ENCODE measurements at places on chromosomes 2 and 18.

GRCh38 chr2:156125018-156125417, 207.5 kb downstream of the NR4A2 start:
- DNase-seq: no peak

- no peak for DNase-seq
These were observed 95.5 kb upstream of the CREB1 start for GRCh38 chr2:207434306-207434705.

DNA sequence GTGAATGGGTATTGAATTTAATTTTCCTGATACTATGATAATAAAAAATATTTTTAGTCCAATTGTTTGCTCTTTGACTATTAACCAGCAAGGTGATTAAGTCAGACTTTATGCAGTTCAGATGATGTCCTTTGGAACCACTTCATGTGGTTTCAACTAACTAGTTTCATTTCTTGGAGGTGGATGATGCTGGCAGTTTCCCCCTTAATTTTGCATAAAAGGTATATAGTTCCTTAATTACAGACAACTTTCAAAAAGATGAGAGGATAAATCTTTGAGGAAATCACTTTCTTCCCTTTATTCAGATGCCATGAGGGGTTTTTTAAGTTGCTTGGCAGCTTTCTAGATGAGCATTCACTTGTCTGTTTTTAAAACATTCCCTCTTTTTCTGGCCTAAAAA, 223.1 kb downstream of the PHLPP1 start:
- DNase-seq: no peak

- DNase-seq: no peak
These were observed 360.9 kb upstream of the ZC3H15 start for GRCh38 chr2:186125156-186125555.
